ENCODE measurements at places on chromosomes 7 and 10. TPM values are rescaled to one million over a fixed set of nuclear protein-coding genes. Genes with fewer than 3 reads are reported as not detected.

- no peak for DNase-seq
These were observed 11.2 kb downstream of the C10orf120 start for GRCh38 chr10:122688293-122688989.

- no peak for DNase-seq
These were observed 38.1 kb upstream of the R3HCC1L start for GRCh38 chr10:98096316-98096715.

DNA sequence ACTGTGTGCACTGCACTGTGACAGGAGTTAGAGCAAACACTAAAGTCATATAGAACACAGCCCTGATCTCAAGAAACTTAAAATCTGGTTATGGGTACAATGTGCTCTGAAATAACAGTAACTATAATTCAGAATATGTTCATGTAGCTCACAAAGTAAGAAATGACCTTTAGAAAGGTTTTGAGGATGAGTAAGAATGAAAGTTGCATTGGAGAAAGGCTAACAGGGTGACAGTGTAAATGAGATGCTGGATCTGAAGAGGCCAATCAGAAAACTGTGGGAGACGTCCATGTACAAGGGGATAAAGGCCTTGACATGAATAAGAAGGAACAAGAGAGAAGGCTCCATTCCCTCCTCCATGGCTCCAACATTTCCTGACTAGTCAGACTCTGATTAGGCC is 124.7 kb downstream of the GRM3 start:
- no peak for DNase-seq

- DNase-seq: no peak
These were observed 9.0 kb downstream of the CD36 start for GRCh38 chr7:80647436-80647835.

DNA sequence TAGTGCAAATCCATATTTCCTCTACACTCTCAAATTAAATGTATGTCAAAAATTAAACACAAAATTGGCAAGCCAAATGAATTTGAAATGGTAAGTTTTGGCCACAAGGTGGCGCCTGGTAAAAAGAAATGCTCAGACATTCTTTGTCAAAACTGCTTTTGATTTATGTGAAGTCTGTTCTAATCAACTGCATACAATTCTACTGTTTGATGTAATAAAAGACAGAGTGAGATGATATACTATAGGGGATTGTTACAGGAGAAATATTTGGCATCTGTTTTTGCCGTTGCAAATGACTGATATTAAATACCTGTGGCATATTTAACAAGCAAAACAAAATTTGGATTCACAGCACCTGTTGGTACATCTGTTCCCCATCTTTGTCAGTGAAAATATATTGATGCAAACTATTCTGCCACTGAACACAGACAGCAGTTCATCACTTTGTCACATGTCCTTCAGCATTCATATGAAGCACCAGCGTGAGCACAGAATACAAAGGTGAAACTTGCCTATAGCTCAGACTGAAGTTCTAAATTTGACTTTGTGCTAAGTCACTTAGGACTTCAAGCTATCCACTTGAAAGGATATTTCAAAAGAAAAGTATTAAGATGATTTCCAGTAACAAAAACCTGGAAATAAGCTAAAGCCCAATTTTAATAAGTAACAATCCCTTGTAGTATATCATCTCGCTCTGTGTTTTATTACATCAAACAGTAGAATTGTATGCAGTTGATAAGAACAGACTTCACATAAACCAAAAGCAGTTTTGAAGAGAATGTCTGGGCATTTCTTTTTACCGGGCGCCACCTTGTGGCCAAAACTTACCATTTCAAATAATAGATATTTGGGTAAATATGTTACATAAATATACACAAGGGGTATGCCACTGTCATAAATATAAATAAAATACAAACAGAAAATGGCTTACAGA is 10.2 kb upstream of the CH25H start:
- peak; percentile 75 for DNase-seq

- DNase-seq: no peak
These were observed 68.5 kb upstream of the LRRC18 start for GRCh38 chr10:49008091-49008490.

The RAPGEF5 gene
- 20.1 TPM for polyA plus RNA-seq

The SLC18A2 gene
- 3.4 TPM for polyA plus RNA-seq

The TBXAS1 gene
- polyA plus RNA-seq: 9.0 TPM

- no peak for DNase-seq
These were observed 58.3 kb downstream of the SHOC2 start for GRCh38 chr10:110977662-110978061.

The AOAH gene
- polyA plus RNA-seq: 14.0 TPM

DNA sequence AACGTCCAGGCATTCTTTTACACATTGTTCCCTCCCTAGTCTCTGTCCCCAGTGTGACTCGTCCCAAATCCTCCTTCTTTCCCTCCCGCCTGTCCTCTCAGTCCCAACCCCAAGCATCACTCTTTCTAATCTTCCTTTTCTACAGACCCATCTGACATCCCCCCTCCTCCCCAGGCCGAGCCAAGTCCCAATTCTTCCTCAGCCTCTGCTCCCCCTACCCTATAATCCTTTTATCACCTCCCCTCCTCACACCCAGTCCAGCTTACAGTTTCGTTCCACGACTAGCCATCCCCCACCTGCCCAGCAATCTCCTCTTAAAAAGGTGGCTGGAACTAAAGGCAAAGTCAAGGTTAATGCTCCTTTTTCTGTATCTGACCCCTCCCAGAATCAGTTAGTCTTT is 95.1 kb downstream of the MACC1 start:
- DNase-seq: no peak

The EPO gene
- not detected for polyA plus RNA-seq

- no peak for DNase-seq
These were observed 47.5 kb downstream of the USP6NL start for GRCh38 chr10:11563936-11564335.

The TSPAN12 gene
- 58.0 TPM for polyA plus RNA-seq

The TMEM236 gene
- 0.57 TPM for polyA plus RNA-seq

DNA sequence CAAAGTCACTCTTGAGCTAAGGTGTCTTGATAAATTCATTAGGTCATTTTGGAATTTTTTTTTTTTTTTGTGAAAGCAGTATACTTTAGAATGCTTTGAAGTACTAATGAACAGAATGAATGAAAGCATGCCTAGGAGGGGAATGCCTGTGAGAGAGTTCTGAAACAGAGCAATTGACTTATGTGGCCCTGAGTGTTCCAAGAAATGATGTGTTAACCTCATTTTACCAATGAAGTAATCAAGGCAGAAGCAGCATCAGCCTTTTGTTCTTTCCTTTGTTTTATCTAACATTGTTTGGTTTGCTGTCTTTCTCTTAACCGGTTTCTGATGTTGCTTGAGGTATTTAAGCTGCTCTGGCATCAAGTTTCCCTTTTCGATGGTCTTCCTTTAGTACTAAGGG is 154.6 kb upstream of the HGF start:
- DNase-seq: no peak

The ADAMTS14 gene
- polyA plus RNA-seq: 0.75 TPM

DNA sequence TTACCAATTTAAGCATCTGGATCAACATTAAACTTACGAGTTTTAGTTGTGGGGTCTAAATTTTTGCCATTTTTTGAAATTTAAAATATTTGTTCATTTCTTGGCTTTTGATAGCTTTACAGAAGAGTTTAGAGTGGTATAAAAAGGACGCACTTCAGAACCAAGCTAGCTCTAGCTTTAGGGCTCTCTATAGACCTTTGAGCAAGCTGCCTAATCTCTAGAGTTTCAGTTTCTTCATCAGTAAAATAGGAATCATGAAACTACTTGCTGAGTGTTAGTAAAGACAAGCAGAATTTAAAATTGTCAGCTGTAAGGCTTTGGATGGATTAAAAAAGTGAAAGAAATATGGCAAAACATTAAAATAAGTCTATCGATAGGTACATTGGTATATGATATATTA is 266.5 kb downstream of the IPMK start:
- no peak for DNase-seq

DNA sequence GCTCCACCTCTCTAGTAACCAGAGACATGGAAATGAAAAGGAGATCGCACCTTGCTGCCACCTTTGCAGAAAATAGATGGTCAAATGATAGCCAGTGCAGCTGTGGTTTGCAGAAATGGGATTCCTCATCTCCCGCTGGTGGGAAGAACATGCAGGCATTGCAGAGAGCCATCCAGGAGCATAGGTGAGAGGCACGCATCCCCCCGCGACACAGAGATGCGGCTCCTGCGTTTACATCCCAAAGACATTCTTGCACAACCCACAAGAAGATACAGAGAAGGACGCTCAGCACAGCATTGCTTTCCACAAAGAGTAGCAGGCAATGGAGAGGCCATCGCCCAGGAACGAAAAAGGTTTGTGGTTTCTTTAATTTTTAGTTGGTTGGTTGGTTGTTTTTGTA is 56.2 kb downstream of the OAT start:
- DNase-seq: no peak

- no peak for DNase-seq
These were observed 19.6 kb downstream of the R3HCC1L start for GRCh38 chr10:98154076-98154475.

DNA sequence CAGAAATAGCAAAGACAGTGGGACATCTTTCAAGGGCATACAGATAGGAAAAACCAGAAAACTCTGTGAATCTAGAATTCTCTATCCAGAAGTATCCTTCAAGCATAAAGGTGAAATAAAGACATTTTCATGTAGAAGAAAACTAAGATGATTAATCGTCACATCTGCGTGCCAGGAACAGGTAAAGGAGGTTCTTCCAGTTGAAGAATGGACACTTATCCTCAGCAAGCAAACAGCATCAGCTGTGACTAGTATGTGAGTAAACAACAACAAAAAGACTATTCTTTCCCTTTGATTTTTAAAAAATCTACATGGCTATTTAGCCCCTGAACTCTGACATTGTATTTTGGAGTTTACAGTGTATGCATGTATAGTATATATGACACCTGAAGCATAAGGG is 124.9 kb downstream of the LRMDA start:
- no peak for DNase-seq

The CFAP46 gene
- 0.68 TPM for polyA plus RNA-seq

All from ovary (tissue), 10 donors.